ENCODE measurements at places on chromosomes 1 and 21.
A peak's percentile ranks its signal among the peaks of the same experiment; 100 is the strongest.

- DNase-seq, result no peak
These were observed 1.1 kb downstream of the LUZP1 start for GRCh38 chr1:23167353-23168078.

DNA sequence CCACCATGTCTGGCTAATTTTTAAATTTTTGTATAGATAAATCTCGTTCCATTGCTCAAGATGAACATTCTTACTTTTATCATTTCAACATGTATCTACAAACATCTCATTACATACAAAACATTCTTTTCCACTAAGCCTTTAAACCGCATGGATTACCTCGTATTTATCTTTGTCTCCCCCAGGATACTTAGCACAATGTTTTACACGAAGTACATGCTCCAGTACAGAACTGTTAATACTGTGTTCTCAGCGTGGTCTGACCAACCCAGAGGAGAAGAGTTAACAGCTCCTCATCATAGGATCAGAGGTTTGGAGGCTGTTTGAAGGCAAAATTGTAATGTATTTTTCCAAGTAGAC, 7.4 kb downstream of the PIK3C2B start:
- no peak for DNase-seq

DNA sequence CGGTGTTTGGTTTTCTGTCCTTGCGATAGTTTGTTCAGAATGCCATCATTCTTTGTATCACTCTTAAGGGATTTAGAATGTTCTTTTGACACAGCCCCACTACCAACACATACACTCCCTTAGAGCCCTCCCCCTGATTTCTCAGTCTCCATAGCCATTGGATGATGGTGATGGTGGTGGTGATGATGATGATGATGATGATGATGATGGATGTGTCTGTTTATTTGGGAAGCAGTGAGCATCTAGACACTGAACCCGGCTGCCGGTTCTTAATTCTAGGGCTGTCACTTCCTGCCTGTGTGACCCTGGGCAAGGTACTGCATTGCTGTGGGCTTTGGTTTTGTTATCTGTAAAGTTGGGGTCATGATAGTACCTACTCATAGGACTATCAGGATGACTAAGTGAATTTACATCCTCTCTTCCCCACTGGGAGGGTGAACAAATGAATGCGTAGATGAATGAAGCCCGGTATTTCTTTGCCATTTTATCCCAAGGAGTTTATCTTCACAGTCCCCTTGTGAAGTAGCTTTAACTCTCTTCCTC, 100.7 kb downstream of the HUNK start:
- DNase-seq, result no peak

DNA sequence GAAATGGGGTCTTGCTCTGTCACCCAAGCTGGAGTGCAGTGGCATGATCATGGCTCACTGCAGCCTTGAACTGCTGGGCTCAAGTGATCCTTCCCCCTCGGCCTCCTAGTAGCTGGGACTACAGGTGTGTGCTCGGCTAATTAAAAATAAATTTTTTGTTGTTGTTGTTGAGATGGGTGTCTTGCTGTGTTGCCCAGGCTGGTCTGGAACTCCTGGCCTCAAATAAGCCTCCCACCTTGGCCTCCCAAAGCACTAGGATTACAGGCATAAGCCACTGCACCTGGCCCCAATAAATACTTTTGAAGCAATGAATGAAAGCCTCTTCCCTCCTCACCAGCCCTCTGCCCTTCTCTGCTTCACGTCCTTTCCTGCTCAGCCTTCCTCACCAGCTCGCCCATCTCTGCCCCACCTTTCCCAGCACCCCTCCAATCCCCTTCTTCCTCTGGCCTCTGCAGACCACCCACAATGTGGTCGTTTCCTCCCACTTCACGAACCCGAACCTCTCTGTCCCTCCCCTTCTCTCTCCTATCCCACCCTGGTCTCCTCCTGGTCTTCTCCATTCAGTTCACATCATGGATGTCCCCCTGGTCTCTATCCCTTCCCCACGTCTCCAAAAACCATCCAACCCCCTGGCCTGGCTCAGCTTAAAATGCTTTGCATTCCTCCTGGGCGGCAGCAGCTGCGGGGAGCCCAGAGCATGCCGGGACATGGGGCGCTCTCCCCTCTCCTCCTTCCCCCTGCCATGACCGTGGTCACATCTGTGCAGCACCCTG, 38.4 kb downstream of the RAP1GAP start:
- no peak for DNase-seq

GRCh38 chr1:115529216-115529897, 112.4 kb upstream of the VANGL1 start:
- DNase-seq, result no peak

DNA sequence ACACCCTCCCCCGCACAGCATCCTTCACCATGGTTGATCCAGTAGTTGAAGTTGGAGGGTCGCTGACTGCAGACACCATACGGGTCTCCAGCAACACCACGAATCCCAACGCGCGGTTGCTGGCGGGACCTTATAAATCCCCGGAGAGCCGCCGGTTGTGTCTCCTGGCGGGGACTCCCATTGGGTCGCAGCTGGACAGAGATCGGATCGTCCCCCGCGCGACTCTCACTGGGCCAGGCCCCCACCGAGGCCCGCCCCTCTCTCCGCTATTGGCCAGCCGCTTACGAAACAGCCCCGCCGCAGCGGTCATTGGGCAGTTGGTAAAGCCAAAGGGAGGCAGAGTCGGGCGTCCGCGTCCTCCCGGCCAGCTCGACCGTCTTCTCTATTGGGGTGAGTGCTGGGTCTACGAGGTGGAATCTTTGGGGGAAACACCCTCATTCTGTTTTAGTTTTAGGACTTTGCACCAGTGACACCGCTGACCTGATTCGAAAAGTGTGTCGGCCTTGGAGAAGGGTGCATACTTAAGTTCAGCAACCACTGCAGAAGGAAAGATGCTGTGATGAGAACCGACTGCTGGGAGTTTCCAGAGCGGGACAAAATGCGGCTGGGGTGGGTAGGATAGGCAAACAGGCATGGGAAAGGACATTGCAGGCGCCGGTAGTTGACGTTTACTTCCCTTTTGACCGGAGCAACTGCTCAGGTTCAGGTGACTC, 27.4 kb downstream of the RABIF start:
- DNase-seq, result peak; percentile 21

DNA sequence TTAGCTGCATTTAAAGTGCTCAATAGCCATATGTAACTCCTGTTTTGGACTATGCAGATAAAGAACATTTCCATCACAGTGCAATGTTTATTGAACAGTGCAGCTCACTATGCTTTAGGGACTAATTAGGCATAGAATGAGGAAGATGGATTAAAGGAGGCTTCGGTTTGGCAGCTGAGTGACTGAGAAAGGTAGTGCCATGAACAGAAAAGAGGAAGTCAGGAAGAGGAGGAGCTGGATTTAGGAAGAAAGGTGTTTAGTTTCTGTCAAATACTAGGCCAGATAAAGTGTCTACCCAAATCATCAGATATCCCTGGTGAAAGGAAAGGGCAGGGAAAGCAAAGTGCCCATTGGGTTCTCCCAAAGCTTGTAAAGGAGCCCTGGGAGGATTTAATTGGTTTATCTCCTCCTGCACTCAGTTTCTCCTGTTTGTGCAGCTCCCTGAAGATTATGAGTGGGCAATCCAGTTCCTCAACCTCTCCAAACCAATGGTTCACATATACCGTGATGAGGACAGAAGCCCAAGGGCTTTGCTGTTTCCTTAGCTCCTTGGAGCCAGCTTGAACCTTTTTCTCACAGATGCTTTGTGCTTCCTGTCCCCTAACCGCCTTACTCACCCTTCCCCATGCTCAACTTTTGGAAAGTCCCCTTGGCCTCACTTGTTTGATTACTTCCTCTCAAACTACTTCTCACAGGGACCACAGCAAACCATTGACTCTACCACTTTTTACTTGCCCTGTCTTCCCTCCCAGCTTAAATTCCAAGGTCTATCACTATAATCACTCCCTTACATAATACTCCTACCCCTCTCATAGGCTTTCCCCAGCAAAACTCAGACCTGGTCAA, 3.5 kb upstream of the RAP1A start:
- peak; percentile 46 for DNase-seq

DNA sequence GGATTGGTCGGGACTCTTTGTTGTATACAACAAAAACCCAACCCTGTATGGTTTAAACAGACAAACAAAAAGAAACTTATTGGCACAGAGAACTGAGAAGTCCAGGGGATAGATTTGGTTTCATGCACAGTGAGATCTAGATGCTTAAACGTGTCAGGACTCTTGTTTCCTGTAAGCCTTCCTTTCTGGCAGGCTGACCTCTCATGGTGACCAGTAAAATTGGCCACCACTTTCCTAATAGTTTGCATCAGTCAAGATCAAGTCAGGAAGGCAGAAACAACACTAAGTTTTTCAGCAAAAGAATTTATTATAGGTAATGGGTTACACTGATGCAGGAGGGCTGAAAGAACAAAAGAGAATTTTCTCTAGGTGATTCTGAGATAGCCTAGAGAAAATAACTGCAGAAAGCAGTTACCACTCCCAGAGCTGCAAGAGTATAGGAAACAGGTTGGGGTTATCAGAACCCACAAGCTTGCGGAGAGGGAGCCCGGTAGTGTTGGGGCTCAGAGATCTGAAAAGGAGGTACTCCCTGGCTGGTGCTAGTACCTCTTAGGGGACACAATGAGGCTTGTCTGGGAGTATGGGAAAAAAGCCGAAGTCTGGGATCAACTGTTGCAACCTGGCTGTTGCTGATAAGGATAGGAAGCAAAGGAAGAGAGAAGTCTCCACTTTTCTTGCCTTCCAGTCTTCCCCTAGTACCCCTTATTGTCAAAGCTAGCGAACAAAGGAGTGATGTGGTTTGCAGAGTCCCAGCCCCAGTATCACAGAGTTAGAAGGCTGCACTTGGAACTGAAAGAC, 21.4 kb downstream of the CITED4 start:
- DNase-seq, result no peak

DNA sequence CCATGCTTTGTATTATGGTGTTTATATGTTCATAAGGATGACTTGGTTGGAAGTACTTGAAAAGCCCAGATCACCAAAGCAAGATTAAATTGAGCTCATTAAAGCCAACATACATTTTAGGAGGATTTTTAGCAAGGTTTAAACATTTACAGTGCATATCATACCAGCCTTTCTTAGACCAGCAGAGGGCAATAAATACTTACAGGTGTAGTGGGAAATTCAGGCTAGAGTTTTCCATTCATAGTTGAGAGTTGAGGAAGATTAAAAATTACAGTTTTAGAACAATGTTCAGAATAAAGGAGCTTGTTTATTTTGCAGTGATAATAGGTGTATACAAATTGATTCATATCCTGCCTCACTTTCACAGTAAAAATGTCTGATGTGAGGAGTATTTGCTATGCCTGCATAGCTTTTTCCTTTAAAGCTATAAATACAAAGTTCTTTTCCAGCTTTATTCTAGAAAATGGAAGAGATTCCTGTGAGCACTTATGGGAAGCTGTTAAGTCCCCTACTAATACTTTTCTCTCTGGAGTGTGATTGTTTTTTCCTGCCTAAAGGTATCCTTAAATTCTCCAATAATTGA, 35.3 kb downstream of the DTL start:
- no peak for DNase-seq

GRCh38 chr21:21029164-21029563, 31.0 kb downstream of the NCAM2 start:
- no peak for DNase-seq

GRCh38 chr1:3842912-3843311, 14.1 kb downstream of the CEP104 start:
- DNase-seq, result no peak

DNA sequence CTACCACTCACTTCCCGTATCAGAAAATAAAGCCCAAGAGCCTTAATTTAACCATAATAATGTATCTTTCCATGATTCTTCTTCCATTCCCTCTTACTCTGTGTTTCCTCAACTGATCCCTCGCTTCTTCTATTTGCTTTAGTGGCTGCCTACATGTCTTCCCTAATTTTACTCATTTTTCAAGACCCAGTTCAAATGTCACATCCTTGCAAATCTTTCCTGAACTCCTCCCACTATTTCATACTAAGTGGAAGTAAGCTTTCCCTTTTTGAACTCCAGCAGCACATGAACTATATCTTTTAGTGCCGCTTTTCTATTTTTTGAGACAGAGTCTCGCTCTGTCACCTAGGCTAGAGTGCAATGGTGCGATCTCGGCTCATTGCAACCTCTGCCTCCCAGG, 3.8 kb upstream of the NFYC start:
- no peak for DNase-seq

DNA sequence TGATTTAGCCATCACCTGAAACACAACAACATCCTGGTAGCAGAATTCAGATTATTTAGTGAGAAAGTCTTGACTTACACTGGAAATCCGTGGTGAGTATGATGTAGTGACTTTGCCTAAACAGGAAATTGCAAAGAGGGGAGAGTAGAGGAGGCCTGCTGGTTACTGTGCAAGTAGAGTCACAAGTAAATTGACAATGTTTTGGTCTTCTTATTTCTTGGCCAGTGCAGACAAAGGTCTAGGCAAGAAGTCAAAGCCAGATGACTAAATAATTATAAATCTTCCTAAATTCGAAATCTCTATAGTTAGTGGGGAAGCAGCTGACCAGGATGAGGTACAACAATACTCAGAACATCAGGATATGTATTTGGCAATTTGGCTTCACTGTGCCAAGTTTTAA, 159.5 kb upstream of the KCTD3 start:
- DNase-seq, result no peak

GRCh38 chr1:208343226-208343625, 99.0 kb upstream of the PLXNA2 start:
- no peak for DNase-seq

DNA sequence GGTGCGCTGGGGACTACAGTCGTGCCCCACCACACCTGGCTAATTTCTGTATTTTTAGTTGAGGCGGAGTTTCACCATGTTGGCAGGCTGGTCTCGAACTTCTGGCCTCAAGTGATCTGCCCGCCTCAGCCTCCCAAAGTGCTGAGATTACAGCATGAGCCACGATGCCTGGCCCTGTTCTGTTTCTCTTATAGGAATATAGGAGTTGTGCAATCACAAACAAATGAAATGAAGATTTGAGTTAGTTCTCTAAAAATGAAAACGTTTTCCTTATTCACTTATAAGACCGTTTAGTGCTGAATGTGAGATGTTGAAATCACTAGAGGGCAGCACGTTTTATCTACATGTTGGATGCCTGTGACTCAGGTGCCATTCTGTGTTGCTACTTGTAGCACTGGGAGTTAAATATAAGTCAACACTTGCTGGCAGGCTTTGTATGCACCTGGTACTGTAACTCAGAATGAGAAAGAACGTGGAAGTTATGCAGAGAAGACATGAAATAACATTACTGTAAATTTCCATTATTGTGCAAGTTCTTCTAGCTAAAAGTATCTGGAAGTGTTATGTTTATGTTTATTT, 45.8 kb downstream of the MIGA1 start:
- DNase-seq, result peak; percentile 41

GRCh38 chr1:157363660-157364140, 188.6 kb downstream of the FCRL5 start:
- no peak for DNase-seq
